Gastroesophageal sphincter (tissue), 4 donors: ENCODE measurements at places on chromosomes 2 and 18. TPM values are rescaled to one million over a fixed set of nuclear protein-coding genes. Genes with fewer than 3 reads are reported as not detected.

DNA sequence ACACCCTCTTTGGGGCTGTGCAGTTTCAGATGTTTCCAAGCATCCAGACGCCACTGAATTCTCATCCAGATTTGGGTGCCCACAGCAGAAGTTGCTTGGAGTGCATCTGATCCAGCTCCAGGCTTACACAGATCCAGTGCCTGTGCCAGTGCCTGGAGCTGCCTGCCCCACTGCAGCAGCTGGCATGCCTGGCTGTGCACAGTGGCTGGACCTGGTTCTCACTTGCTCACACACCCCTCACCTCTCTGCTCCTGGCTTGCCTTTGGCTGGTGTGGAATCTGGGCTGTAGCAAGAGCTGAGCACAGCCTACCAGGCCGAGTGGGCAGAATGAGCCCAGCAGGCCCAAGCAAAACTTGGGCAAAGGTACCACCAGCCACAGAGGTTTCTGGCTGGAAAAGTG lies 137.9 kb downstream of the SPAG16 start:
- H3K27me3 ChIP-seq, result no peaks in the 10 kb centered on the region
- no peak overlapping the region for H3K4me3 ChIP-seq
- no peak for ATAC-seq
- H3K27ac ChIP-seq, result no peak overlapping the region
- no peaks in the 10 kb centered on the region for H3K4me1 ChIP-seq

Gene TCF23
- total RNA-seq, result 0.13 TPM

GRCh38 chr2:17910980-17911379 lies 32.5 kb downstream of the KCNS3 start:
- no peak overlapping the region for H3K4me3 ChIP-seq
- H3K36me3 ChIP-seq, result no peaks in the 10 kb centered on the region
- ATAC-seq, result no peak
- no peak overlapping the region for H3K27ac ChIP-seq
- no peaks in the 10 kb centered on the region for H3K27me3 ChIP-seq

DNA sequence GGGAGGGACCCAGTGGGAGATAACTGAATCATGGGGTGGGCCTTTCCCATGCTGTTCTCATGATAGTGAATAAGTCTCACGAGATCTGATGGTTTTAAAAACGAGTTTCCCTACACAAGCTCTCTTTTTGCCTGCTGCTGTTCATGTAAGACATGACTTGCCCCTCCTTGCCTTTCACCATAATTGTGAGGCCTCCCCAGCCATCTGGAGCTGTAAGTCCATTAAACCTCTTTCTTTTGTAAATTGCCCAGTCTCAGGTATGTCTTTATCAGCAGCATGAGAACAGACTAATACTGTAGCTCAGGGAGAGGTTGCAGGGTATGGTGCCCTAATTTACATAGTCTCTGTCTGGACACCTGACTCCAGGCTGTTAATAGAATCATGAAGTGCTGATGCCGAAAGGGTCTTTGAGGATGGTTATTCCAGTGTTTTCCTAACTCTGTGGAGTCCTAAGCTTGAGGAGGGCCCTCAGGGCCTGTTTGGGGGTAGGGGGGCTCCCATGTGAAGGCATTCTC lies 343.2 kb downstream of the ALK start:
- H3K36me3 ChIP-seq, result no peaks in the 10 kb centered on the region
- no peaks in the 10 kb centered on the region for H3K27me3 ChIP-seq
- no peak overlapping the region for H3K4me3 ChIP-seq
- no peaks in the 10 kb centered on the region for H3K4me1 ChIP-seq
- H3K27ac ChIP-seq, result no peak overlapping the region
- no peak for ATAC-seq

Gene SEPTIN10
- total RNA-seq, result 157 TPM

DNA sequence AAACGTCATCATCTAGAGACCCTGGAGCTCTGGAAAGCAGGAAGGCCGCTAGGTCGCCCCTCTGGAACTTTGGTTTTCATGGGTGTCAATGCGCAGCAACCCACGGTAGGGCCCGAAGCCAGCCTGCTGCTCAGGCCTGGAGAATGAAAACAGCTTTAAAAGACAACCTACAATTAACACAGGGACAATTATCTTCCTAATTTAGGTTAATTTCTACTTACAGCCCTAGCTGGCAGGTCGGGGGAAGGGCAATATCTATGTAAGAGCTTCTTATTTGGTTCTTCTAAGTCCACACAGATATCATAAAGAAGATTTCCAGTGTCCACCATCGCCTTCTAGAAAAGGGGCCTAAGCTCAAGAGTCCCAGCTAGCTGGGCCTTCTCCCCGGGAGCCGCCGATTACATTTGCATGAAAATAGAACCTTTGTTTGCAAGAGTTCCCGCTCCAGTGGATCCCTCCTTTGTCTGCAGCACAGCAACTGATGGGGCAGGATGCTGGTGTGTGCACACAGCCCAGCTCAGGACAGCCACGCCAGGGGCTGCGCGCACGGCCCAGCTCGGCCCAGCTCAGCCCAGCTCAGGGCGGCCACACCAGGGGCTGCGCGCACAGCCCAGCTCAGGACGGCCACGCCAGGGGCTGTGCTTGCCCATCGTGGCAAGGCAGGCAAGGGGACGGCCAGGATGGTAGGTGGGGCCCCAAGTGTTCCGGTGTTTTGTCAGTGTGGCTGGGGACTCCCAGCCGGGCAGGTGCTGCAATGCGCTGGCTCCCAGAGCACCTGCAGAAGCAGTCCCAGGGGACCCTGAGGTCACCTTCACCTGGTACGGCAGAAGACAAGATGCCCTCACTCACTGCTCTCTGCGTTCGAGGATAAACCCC lies 109.1 kb downstream of the HDAC4 start:
- H3K27me3 ChIP-seq, result no peaks in the 10 kb centered on the region
- H3K4me1 ChIP-seq, result peaks cover 98% of the 10 kb centered on the region
- ATAC-seq, result no peak
- H3K27ac ChIP-seq, result peak overlapping the region; percentile 8
- no peak overlapping the region for H3K4me3 ChIP-seq
- no peaks in the 10 kb centered on the region for H3K36me3 ChIP-seq

Gene LOXL3
- 7.2 TPM for total RNA-seq

DNA sequence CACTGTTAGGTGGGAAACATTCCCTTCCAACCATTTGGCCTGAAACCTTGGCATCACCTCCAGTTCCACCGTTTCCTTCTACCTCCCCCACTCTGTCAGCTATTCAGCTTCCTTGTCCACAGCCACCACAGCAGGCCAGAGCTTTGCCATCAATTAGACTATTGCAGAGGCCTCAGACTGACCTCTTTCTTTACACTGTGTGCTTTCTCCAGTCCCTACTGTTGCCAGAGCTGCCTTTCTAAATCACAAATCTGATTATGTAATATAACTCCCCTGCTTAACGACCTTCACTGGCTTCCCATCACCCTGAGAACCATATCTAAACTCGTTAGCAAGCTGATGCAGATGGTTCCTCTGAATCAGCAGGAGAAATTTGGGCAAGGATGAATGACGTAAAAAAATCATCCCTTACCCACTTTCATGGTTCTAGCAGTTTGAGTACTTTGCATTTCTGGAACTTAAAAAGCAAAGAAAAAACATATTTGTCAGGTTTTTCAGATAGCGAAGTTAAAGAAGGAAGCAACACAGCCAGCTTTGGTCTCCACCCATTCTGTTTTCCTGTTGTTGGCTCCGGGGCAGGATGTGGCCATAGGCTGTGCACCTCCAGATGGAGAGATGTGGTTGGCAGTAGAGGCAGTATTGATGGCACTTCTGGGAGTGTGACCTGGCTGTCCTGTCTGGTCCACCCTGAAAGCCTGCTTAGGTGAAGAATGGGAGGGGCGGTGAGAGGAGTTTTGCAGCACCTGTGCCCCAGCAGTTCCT lies 422.1 kb downstream of the PARD3B start:
- ATAC-seq, result no peak
- H3K27ac ChIP-seq, result no peak overlapping the region
- no peaks in the 10 kb centered on the region for H3K27me3 ChIP-seq
- no peak overlapping the region for H3K4me3 ChIP-seq

Gene KCNG2
- total RNA-seq, result not detected

Gene DPP4
- 4.6 TPM for total RNA-seq

DNA sequence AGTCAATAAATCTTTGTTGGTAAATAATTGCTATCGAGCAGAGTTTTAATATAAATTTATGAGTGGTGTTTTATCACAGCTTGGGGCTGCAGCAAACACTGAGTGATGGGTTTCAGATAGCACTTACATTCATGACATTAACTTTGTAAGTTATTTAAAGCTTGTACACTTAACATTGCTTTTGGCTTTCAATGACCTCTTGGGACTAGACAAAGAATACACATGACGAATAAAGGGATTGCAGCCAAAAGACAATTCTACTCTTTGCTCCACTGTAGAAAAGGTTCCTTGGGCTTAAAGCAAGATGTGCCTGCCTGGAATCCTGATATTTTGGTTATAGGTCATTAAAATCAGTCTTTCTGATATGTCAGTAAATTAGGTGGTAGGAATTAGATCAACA lies 299.5 kb downstream of the GBX2 start:
- H3K36me3 ChIP-seq, result peaks cover 1% of the 10 kb centered on the region
- H3K4me3 ChIP-seq, result no peak overlapping the region
- no peaks in the 10 kb centered on the region for H3K4me1 ChIP-seq
- no peak overlapping the region for H3K27ac ChIP-seq
- no peaks in the 10 kb centered on the region for H3K27me3 ChIP-seq
- ATAC-seq, result no peak

GRCh38 chr18:78492064-78492812 lies 487.4 kb upstream of the SALL3 start:
- no peaks in the 10 kb centered on the region for H3K27me3 ChIP-seq
- no peak overlapping the region for H3K27ac ChIP-seq
- no peaks in the 10 kb centered on the region for H3K4me1 ChIP-seq
- H3K36me3 ChIP-seq, result no peaks in the 10 kb centered on the region
- no peak for ATAC-seq

Gene CD302
- 50.1 TPM for total RNA-seq
